Stimulated activated CD4-positive, alpha-beta T cell treated with anti-CD3 and anti-CD28 coated beads, Interleukin-4, amount 100 ng/mL, for 1 hour (primary cell): ENCODE measurements at places on chromosomes 7 and 10.

GRCh38 chr7:108266035-108266434 is 135.9 kb upstream of the LAMB4 start:
- DNase-seq: no peak

DNA sequence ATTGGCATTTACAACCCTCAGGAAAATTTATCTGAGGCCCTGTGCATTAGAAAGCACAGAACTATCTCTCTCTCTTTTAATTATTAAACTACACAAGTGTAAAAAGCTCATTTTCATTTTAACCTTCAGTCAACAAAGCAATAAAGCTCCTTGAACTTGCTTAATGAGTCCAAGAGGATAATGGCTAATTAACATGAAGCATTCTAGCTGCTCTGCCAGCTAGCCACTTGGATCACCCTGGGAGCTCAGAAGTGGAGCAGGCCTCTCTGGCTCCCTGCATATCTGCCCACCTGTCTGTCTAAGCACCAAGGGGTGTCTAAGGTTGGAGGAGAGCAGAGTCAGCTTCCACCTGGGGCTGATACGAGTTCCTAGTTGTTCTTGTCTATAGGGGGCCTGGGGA is 56.0 kb upstream of the SLC35G1 start:
- DNase-seq: no peak

DNA sequence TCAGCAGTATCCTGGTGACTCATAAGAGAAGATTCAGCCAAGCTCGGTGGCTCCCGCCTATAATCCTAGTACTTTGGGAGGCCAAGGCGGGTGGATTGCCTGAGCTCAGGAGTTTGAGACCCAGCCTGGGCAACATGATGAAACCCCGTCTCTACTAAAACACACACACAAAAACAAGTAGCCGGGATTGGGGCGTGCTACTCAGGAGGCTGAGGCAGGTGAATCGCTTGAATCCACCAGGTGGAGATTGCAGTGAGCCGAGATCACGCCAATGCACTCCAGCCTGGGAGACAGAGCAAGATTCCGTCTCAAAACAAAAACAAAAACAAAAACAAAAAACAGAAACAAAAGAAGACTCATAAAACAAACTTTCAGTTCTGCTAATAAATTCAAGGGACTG is 551.1 kb upstream of the POT1 start:
- DNase-seq: no peak

DNA sequence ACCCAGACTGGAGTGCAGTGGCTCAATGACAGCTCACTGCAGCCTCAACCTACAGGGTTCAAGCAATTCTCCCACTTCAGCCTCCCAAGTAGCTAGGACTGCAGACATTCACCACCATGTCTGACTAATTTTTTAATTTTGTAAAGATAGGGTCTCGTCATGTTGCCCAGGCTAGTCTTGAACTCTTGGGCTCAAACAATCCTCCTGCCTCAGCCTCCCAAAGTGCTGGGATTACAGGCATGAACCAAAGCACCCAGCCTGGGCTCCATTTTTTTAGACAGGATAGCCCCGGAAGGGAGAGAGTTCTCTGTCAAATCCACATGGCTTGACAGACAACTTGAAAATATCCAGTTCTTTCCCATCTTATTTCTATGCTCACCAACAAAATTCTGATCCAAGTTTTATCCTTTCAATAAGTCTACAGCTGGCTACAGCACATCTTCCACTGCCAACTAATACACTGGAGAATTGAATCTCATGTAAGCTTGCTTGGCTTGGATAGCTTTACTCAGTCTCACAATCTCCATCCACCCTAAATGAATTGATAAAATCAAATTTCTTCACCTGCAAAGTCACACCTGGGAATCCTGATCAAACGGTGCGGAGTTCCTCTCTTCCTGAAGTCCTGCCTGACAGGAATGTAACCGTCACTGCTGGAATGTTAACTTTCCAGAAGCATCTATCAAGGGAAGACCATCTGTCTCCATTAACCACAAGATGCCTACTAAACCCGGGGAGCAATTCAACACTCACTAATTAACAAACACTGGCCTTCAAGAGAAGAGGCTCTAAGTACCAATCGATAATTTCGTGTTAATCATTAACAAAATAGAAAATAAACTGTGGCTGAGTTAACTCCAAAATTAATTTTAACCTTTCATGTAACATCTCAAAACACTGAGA is 239.7 kb upstream of the MKLN1 start:
- no peak for DNase-seq

DNA sequence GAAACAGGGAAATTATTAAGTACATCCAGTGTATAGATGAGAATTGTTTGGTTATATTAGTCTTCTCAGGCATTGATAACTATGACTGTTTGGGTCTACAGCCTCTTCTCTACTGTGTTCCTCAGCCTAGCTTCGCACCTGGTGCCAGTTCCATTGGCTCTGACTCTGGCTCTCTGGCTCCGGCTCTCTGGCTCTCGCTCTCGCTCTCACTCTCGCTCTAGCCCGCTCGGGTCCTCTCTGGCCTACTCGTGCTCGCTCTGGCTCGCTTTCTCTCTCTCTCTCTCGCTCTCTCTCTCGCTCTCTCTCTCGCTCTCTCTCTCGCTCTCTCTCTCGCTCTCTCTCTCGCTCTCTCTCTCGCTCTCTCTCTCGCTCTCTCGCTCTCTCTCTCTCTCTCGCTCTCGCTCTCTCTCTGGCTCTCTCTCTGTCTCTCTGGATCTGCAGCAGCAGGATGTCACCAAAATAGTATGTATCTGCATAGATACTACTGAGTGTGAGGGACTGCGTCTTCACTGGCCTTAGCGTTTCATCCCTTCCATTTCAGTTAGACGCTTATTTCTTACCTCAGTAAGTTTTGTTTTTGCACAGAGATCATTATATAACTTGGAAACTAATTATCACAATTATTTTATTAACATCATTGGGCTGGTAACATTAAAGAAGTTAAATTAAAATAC is 6.5 kb upstream of the SSBP1 start:
- DNase-seq: no peak

DNA sequence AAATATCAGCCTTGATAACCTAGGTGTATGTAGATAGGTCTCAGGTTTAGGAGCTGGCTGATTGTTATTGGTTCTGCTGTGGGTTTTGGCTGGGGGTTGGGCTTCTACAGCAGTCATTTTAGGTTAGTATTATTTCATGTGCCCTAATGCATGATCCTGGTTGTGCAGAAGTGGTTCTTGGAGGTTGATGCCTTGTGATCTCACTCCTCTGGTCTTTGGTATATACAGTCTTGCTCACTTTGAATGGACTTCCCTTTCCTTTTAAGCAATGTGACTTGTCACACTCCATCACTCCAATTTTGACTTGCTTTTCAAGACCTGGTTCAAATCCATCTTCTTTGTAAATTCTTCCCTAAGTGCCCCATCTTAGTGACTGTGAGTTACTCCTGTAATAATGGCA is 188.9 kb downstream of the LRMDA start:
- DNase-seq: no peak

GRCh38 chr7:151853896-151854719 is 22.8 kb downstream of the PRKAG2 start:
- DNase-seq: no peak

DNA sequence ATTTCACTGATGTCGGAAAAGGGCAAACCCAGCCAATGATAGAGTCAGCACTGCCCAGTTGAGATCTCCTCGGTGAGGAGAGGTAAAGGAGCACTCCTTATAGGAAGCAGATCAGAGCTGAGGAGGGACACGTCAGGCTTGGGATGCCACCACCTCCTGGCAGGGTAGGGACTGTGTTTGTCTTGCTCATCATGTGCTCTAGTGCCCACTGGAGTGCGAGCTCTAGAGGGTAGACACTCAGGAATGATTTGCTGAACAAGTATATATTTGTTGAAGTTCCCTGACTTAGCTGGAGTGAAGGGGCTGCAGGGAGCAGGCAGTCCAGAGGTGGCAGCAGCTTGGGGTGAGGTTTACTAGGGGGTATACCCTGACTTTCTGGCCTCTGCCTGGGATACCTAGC is 146.5 kb downstream of the NOC3L start:
- DNase-seq: no peak

GRCh38 chr7:157690058-157690832 is 353.4 kb downstream of the DNAJB6 start:
- no peak for DNase-seq

DNA sequence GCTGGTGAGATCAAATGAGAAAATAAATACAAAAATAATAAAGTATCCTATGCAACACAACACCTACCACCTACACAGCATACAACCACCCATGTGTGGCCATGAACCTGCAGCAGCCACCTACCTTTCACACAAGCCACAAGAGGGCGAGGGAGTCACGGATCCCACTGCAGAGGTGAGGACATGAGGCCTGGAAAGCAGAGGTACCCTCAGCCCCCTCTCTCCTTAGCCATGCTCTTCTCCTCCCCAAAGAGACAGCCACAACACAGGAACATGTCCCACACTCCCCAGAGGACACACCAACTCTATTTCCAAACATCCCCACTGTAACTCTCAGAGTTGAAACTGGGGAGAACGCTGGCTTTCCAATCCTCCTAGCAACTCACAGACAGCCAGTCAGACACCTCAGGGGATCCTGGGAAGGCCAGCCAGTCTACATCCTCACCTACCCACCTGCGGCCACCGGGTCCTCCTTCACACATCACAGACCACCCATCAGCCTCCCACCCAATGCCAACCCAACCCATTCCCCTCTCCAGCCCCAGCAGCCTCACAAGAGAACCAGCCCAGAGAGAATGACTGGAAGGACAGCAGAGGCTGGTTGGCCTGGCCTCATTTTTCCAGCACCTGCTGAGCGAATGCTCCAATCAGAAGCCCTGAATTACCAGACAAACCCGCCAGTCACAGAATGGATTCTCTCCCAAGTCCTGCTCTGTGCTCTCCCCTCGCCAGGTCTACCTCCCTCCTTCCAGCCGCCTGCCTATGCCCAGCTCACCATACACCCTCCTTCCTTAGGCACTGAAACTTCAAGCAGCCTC is 18.4 kb downstream of the DLG5 start:
- no peak for DNase-seq

DNA sequence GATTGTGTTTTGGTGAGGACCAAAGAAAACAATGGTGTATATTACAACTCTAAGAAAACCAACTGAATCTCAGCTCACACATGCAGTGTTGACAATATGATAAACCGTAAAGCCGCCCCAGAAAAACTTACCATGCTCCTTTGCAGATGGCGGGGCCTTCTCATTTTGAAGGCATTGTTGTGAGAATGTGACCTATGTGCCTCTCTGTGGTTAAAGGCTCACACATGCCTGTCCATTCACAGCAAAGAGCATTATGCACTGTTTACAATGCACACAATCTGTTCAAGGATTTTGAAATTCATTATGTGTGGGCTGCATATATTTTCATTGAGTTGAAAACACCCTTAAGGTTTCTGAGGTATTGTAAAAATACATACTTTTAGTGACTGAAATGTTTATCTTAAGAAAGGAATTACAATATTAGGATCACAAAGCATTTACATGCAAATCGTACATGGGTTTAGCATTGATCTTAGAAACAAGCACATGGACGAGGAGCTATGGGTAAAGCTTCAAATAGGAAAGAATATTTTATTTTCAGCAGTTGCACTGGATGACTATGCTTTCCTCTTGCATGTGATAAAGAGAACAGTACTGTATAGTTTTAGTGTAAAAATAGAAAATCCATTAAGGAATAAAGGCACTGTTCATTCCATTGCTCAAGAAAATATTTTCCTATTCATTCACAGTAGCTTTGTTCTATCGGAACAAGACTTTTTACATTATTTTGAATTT is 334.3 kb downstream of the ARL4A start:
- no peak for DNase-seq

DNA sequence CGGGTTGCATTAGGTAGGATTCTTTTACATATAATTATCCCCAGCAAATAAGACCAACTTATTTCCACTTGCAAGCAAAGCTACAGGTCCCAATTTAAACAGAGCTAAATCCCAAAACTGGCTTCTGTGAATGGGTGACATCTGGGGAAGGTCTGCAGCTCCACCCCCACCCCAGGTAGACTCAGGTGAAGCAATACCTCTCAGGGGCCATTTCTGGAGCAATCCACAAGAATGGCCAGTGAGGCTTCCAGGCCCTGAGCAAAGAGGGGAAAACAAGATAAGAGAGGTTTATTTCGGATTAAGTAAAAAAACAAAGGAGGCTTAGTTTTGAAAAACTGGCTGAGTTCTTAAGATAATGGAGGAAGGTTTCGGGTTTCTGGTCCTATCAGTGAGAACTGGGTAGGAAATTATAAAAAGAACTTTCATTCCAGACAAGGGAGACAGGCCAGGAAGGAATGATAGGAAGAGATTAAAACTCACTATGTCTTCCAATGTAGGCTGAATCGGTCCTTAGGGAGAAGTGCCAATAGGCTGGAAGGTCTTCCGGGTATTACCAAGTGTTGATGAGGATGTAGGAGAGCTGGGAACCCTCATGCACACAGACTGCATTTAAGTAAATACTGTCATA is 25.4 kb downstream of the SH3PXD2A start:
- DNase-seq: no peak

GRCh38 chr10:71253981-71254818 is 41.8 kb downstream of the UNC5B start:
- no peak for DNase-seq

DNA sequence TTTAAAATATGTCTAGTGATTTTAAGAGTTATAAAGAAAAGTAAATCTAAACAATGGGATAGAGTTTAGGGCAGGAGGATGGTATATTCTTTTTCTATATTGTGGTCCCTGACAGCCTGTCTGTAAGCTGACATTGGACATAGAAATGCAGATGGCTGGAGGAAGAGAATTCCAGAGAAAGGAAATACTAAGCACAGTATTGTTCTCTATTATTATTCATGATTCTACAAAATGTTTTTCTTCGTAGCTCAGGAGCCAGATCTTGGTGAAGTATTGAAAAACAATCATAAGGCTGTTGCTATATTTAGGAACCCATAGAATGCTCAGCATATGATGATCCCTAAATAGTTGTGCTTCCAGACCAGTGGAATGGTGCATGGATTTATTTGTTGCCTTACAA is 117.0 kb upstream of the FAM3C start:
- DNase-seq: no peak
